ENCODE measurements at places on chromosomes 2 and 18. TPM values are rescaled to one million over a fixed set of nuclear protein-coding genes. Genes with fewer than 3 reads are reported as not detected.

GRCh38 chr2:151157000-151157735, 104.5 kb downstream of the RBM43 start:
- no peak for DNase-seq

Gene SERPINB2
- total RNA-seq = not detected

DNA sequence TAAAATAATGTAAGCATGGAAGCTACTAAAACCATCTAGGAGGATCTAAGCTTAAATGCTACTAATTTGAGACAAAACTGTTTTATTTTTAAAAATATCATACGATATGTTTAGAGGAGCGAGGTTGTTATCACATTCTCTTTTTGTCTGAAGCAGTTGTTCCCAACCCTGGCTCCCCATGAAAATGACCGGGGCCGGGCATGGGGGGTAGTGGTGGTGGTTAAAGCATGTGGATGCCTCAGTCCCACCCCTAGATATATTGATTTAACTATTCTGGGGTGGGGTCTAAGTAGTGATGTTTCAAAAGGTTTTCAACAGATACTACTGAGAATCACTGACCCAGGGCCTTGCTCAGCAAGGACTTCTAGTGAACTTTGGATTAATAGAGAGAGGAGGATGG, 359.8 kb downstream of the ALK start:
- DNase-seq = no peak

- peak; percentile 44 for DNase-seq
These were observed 97.3 kb downstream of the FMNL2 start for GRCh38 chr2:152432206-152432653.

- DNase-seq = no peak
These were observed 59.1 kb downstream of the SP100 start for GRCh38 chr2:230475143-230475542.

DNA sequence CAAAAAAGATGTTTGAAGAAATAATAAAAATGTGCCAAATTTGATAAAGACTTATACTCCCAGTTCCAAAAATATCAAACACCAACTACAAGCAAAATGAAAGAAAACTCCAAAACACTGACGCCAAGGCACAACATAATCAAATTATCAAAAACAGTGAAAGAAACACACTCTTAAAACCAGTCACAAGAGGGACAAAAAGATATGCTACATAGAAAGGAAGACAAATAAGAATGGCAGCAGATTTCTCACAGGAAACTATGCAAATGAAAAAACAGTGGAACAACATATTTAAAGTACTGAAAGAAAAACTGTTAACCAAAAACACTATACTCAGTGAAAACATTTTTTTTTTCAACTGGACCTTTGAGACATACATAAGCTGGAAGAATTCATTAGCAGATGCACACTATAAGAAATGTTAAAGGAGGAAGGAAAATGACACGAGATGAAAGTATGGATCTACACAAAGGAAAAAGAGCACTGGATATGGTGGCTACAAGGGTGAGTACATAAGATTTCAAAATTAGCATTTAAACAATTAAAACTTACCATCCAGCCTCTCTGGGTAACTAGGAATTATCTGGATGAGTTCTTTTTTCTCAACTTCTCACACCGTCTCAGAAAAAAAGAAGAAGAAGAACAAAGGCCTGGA, 94.0 kb upstream of the ACVR1C start:
- DNase-seq = no peak

DNA sequence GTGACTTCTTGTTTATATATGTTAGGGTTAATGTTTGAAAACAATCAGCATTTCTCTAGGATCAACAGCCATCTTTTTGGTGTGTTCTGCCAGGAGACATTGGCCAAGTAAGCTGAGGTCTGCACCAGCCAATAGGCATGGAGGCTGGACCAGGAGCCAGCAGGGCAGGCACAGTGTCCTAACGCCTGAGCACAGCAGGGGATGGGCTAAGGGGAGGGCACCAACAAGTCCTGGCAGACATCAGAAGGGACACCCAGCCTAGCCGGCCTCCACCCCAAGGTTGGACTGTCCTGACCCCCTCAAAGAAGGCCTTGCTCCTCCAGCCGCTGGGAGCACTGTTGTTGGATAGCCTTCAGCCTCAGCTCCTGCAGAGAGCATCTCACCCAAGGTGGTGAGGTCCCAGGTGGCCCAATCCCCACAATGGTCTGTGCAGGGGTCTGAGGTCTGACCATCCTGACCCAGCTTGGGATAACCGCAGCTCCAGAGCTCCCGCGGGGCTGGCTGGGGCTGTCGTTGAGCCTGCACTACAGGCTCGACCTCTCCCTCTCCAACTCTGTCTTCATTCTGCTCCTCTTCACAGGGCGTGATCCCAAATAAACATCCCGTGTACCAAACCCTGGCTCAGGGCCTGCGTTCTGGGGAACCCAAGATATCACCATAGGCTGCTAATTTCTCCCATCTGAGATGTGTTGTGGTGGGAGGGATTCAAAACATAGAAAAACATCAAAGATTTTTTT, 8.1 kb downstream of the TEX44 start:
- DNase-seq = no peak

- no peak for DNase-seq
These were observed 8.0 kb downstream of the RAMP1 start for GRCh38 chr2:237867465-237867864.

Gene GALM
- total RNA-seq = 19.6 TPM

Data from right cardiac atrium (tissue), 5 donors.